Stimulated activated naive CD8-positive, alpha-beta T cell treated with anti-CD3 and anti-CD28 coated beads, Interleukin-15, Interleukin-2, amounts not matched to agents 100 U/mL and 50 U/mL, for 24 hours (primary cell): ENCODE measurements at places on chromosomes 6 and 20.
A peak's percentile ranks its signal among the peaks of the same experiment; 100 is the strongest.

GRCh38 chr6:70672549-70672948 is 4.9 kb downstream of the SMAP1 start:
- no peak for DNase-seq

- peak; percentile 63 for DNase-seq
Measured at GRCh38 chr6:42017021-42017643, 33.2 kb upstream of the TAF8 start.

DNA sequence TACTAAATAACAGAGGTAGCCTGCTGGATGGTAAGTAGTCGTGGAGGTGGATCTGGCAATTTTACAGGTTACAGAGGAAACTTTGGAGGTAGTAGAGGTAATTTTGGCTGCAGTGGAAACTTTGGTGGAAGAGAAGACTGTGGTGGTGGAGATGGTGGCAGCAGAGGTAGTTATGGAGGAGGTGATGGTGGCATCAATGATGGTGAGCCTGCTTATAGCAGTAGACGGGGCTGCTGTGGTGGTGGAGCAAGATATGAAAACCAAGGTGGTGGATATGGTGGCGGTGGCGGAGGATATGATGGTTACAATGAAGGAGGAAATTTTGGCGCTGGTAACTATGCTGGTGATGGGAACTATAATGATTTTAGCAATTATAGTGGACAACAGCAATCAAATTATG is 15.3 kb downstream of the RAB5IF start:
- no peak for DNase-seq

GRCh38 chr6:3119040-3119723 is 671 bp downstream of the BPHL start:
- no peak for DNase-seq

DNA sequence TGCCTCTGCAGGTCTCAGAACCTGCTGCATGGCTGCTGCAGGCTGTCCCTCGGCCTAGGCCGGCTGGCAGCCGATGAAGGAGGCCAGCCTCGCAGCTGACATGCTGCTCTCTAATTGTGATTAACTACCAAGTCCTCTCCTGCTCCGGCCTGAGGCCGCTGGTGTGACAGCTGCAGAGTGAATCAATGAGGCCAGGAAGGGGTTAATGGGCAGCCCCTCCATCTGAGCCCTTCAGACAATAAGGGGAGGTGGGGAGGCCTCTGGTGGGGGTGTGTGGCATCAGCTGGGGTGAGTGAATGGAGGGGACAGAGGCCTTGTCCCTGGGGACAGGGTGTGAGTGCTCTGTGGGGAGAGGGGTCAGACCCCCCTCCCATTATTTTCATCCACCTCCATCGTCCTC is 34.4 kb downstream of the SLC52A3 start:
- DNase-seq = no peak

DNA sequence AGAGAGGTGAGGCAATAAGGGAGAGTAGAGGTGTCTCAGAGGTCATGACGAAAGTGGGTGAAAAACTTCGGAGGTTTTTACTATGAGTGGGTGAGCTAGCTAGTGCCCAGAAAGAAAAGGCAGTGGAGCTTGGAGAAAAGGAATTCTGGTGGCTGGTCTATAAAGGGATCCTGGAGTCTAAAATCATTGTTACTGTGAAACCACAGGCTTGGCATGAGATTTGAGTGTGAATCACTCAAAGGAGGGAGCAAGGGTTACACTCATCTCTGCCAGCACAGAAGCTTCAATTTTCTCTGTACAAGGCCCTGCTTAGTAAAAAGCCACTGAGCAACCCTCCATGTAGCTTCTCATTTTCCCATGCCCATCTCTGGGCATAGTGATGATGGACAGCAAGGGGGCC is 47.5 kb downstream of the CD83 start:
- DNase-seq = no peak

GRCh38 chr20:36098364-36098763 is 56.2 kb upstream of the EPB41L1 start:
- no peak for DNase-seq

DNA sequence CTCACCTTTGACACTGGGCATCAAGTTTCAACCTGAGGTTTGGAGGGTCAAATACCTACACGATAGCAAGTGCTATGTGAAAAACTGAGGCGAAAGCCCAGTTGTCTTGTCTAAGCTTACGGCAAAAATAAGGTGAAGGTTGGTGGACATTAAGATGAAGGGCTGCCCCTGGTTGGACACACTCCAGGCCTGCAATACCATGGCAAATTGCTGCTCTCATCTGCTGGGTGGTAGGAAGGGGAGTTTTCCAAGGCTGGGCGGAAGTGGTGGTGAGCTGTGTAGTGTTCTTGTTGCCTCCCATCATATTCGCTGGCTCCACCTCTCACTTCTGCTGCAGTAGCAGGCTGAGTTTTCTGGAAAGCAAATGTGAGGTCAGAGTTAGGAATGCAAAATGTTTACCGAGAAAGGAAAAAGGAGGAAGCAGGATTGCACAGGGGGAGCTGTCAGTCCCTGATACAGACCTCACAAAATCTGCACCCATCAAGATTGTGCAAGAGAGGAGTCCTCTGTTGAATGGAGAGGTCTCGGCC is 33.7 kb downstream of the SCP2D1 start:
- no peak for DNase-seq

DNA sequence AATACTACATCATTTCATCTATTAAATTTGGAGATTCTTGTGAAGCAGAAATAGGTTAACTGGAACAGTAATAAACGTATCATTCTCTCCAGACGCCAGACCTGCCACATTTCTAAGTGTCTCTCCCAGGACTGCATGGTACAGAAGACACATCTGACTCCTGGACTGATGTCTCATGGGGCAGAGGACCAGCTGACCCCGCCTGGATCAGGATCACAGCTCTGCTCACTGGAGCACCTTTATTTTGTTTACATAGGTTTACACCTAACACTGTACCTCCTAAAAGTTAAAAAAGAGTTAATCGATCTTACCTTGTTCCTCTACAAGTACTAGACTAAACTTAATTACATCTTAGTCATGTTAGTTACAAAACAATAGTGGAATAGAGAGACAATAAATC is 11.2 kb downstream of the OVOL2 start:
- no peak for DNase-seq

DNA sequence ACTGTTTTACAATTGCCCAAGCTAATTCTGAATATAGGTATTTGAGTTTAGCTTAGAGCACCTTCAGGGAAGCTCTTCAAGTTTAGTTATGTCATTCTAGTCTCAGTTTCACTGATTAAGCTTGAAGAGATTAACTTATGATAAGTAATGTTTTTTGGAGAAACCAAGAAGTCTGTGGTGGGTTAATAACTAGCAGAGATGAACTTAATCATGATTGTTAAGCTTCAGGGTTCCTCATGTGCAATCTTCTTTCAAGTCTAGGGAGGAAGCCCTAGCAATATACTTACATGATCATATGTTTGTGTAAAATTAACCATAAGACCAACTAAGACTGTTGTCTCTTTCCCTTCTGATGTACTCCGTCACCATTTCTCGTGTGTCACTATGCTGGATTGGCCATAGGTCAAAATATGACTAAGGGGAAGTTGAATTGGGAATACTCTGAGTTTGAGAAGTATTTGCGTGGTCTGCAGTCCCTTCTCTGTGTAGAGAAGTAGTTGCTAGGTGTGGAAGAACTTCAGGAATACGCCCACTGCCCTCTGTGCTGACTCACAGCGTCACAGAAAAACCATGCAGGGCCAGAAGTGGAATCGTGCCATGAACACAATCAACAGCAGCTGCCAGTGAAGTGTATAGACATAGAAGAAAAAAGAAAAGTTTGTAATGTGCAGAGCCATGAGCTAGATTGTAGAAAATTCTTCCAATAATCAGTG is 88.3 kb downstream of the SH3BGRL2 start:
- no peak for DNase-seq

DNA sequence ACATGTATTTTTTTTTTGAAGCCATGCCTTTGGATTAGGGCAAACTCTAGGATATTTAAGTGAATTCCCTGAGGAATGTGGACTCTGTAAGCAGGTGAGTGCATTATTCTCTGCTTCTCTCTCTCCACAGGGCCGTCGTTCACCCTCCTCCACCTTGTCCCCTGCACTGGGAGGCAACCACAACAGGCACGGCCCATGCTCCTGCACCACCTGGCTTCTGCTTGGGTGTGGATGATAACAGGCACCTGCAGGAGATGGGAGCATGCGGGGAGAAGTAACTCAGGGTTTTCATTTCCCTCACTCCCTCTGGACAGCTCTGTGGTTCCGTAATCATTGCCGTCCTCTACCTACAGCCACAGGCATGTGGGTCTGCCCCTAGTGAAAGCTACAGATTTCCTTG is 43.4 kb downstream of the HLA-C start:
- no peak for DNase-seq

DNA sequence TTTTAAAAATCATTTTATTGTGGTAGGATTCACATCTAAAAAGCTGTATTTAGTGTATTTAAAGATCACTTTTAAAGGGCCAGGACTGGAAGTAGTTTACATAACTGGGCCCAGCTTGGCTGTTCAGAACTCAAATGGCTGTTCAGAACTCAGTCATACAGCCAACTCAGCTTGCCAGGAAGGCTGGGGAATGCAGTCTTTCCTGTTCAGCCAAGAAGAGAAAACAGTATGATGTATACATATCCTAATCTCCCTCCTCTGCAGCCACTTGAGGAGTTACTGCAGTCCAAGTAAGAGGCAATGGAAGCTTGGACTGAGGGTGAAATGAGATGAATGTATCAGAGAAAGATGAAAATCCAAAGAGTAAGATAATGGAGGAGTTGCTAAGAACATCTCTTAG is 24.6 kb downstream of the DSTN start:
- DNase-seq = no peak

DNA sequence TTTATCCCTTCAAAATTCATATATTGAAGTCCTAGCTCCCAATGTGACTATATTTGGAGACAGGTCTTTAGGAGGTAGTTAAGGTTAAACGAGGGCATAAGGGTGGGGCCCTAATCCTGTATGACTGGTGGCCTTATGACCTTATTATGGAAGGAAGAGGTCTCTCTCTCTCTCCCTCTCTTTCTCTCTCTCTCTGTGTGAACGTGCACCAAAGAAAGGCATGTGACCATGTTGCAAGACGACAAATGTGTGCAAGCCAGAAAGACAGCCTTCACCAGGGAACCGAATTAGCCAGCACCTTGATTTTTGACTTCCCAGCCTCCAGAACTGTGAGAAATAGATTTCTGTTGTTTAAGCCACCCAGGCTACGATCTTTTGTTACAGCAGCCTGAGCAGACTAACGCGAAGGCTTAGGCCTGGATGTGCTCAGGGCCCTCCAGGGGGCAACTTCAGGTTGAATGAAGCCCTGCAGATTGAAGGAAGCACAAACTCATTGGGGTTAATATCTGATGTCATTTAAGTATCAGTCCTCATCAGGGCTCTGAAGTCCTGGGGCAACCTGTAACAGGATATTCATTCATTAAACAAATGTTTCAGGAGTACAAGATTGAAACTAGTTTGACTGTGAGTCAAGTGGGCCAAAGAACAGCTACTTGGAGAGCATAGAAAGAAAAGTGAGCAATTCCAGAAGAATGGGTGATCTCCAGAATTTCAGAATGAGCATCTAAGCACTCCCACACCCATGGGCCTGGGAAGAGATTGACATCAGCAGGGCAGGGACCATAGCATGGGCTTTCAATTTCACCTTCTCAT is 157.4 kb upstream of the TNFAIP3 start:
- peak; percentile 36 for DNase-seq

GRCh38 chr6:153083869-153084268 is 47.2 kb downstream of the RGS17 start:
- no peak for DNase-seq

DNA sequence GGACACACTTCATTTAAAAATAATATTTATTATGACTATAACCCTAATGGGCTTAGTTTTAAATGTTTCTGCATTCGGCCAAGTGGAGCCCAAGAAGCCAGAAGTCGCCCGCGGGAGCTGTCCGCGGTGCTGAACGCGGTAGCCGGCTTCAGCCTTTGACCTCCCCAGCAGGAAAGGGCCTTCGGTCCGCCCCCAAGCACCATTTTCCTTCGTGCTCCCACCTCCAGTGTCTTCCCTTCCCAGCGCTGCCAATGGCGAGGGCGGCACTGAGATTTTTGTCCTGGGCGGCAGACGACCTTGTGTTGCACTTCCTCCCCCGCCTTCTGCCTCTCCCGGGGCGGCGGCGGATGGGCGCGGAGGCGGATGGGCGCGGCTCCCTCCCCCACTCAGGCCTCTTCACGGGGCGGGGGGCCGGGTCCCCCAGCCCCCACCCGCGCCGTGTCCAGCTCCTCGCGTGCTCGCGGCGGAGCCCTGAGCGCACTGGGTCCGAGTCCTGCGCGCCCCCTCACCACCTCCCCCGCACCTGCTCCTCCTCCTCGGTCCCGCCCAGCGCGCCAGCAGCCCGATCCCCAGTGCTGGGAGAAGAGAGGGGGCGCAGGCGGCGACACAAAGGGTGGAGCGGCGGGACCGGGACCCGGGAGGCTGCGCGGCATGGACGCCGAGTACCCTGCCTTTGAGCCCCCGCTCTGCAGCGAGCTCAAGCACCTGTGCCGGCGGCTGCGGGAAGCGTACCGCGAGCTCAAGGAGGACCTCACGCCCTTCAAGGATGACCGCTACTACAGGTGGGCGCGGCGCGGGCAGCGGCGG is 23.6 kb upstream of the TMEM181 start:
- DNase-seq = peak; percentile 75

DNA sequence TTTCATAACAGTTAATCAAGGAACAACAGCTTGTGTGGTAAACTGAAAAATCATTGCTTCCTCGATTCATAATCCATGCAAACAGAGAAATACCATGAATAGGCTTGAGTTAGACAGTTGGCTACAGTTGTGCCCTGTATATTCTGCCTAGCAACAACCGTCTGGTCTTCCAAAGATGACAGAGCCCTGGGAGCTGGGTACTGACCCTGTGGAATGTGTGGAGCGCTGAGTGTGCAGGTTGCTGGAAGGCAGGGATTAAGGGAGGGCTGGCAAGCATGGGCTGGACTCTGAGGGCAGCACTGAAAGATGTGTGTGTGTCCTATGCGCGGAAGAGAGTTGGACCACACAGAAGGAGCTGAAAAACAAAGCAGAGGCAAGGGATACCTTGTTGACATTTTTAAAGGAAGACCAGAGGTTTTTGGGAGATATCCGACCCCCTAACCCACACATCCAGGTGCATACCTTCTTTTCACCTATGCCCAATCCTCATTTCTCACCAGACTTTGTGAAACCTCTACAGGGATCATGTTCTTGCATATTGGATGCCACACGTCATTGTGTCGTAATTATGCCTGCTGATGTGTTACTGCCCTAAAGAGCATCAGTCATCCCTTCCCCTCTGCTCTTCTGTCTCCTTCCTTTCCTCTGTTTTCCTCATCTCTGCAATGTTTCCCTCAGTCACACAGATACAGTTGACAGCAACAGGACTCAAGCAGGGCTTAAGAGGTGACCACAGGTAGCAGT is 58.2 kb upstream of the VGLL2 start:
- no peak for DNase-seq

DNA sequence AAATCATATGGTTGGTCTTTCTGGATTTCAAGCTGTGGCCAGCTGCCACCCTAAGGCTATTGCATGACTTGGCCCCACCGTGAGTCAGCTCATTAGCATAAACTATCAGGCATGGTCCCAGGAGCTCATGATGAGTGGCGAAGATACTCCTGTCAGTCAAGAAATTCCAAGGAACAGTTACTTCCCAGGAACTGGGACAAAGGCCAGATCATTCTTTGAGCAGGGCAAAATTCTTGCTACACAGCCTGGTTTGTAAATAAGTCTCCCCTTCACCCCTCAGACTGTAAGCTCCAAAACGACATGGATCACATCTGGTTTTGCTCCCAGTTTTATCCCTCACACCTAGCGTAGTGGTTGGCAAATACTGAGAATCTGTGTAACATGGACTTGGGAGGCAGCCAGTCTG is 33.0 kb upstream of the KIAA1586 start:
- DNase-seq = no peak

GRCh38 chr6:148829415-148830101 is 82.7 kb downstream of the UST start:
- no peak for DNase-seq

- no peak for DNase-seq
Measured at GRCh38 chr20:48668451-48668946, 159.3 kb downstream of the PREX1 start.
